ENCODE measurements at places on chromosomes 4 and X.

DNA sequence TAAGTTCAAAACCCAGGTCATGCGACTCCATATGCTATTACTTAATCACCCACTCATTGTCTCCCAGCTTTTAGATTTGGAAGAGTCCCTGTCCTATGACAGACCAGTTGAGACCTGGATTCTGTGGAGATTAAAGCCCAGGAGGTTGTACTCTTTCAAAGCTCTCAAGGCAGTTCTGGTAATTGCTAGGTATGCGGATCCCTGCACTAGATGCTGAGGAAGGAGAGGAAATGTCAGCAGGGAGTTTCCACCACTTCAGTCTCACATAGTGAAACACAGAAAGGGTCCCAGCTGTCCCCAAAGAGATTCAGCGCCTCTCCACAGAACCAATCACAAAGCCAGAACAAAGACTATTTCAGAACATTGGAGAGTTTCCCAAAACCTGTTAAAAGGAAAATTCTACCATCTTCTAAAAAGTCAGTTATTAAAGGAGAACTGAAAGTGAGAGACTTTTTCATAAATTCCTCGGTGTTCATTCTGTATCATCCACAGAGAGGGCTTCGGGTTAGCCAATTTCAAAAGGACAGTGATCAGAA is 53.4 kb downstream of the IRF2 start:
- DNase-seq: no peak
- peaks cover 18% of the 10 kb centered on the region for H3K36me3 ChIP-seq

DNA sequence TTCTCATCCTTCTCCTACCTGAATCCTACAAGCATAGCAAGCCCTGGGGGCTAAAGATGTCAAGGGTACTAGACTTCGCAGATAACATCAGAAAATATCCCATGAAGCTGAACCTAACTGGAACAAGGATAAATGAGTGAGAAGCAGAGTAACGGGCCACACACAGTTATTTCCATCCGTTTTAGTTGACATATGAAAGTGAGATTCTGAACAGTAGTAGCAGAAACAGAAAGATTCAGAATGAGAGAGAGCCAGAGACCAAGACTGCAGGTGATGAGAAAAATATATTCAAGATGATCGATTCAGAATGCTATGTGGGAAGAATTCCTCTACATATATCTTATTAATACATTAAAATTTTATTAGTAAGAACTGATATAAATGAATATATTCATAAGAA is 165.1 kb downstream of the TSPAN5 start:
- no peaks in the 10 kb centered on the region for H3K36me3 ChIP-seq
- H3K4me3 ChIP-seq: no peak overlapping the region
- H3K4me1 ChIP-seq: no peaks in the 10 kb centered on the region
- no peaks in the 10 kb centered on the region for H3K27me3 ChIP-seq
- H3K27ac ChIP-seq: no peak overlapping the region
- no peak for DNase-seq

GRCh38 chr4:100848841-100849240 is 331.0 kb upstream of the EMCN start:
- no peaks in the 10 kb centered on the region for H3K36me3 ChIP-seq
- no peaks in the 10 kb centered on the region for H3K27me3 ChIP-seq
- H3K4me3 ChIP-seq: no peak overlapping the region
- H3K4me1 ChIP-seq: no peaks in the 10 kb centered on the region

DNA sequence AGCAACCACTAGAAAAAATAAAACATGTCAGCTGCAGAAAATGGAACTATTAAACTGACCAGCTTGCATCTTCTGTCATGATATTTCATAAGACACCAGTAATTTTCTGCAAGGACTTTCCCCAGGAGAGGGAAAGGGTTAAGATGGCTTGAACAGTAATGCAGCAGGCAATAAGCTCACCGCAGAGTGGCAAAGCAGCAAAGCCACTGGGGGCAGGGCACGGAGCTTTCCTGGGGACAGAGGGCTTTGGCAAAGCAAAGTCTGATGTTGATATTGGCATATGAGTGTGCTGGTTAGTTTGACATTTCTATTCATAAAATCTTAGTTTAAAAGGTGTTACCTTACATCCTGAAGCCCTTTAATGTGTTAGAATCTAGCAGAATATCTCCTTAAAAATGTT is 55.1 kb upstream of the NAP1L5 start:
- peaks cover 16% of the 10 kb centered on the region for H3K36me3 ChIP-seq
- no peaks in the 10 kb centered on the region for H3K27me3 ChIP-seq
- H3K4me3 ChIP-seq: no peak overlapping the region
- H3K27ac ChIP-seq: no peak overlapping the region
- no peak for DNase-seq

- no peaks in the 10 kb centered on the region for H3K4me1 ChIP-seq
- no peak for DNase-seq
- H3K4me3 ChIP-seq: no peak overlapping the region
Measured at GRCh38 chrX:10441464-10441863, 178.9 kb downstream of the MID1 start.

DNA sequence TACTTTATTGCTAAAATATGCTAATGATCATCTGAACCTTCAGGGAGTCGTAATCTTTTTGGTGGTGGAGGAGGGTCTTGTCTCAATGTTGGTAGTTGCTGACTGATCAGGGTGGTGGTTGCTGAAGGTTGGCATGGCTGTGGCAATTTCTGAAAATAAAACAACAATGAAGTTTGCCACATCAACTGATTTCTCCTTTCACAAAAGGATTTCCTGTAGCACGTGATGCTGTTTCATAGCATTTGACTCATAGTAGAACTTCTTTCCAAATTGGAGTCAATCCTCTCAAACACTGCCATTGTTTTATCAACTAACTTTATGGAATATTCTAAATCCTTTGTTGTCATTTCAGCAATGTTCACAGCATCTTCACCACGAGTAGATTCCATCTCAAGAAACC is 19.3 kb downstream of the DDIT4L start:
- H3K4me3 ChIP-seq: no peak overlapping the region
- no peak for DNase-seq
- no peaks in the 10 kb centered on the region for H3K27me3 ChIP-seq
- H3K27ac ChIP-seq: no peak overlapping the region

DNA sequence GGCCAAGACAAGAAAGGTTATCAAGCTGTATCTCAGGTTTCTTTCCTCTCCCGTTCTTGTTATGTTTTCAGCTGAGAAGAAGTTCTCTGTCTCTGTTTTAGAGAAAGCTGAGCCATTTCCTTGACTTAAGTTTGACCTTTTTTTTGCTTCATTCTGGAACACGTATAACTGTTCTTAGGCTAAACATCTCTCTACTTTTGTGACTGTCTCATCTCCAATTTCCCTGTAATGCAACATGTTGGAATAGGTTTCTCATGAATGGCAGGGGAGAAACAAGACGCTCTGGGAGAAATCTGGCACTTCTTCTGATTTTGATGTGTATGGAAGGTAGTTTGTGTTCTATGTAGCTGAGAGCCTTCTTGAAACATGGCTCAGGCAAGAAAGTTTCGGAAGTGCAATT is 36.2 kb upstream of the SFRP2 start:
- no peaks in the 10 kb centered on the region for H3K36me3 ChIP-seq
- no peak overlapping the region for H3K27ac ChIP-seq
- no peak for DNase-seq

DNA sequence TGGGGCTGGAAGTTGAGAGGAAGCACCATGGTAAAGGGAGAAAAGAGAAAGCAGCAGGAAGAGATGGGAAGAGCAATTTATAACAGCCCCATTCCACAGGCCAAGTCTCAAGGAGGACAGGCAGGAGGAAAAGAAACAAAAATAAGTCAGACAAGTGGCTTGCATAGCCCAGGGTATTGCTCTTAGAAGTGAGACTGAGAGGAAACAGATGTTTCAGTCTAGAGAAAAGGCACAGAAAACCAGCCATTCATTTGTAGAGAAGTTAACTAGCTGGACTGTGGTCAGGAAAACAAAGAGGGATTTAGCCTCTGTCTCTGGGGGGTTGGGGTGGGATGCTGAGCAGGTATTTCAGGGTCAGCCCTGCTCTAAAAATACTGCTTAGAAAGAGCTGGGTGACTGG is 175.0 kb upstream of the ARHGEF9 start:
- H3K27me3 ChIP-seq: no peaks in the 10 kb centered on the region
- no peak for DNase-seq
- H3K27ac ChIP-seq: no peak overlapping the region
- H3K4me3 ChIP-seq: no peak overlapping the region
- H3K4me1 ChIP-seq: no peaks in the 10 kb centered on the region

Data from common myeloid progenitor, CD34-positive (primary cell).